ENCODE measurements at places on chromosomes 3 and 15.

GRCh38 chr15:55484917-55485672, 22.9 kb downstream of the DNAAF4 start:
- DNase-seq = no peak

GRCh38 chr3:141050576-141051442, at the start of gene SPSB4:
TSS of gene SPSB4 (plus strand) at chr3:141051347. CDS start at chr3:141066105, 14,758 bp downstream.
- peak; percentile 56 for DNase-seq

- no peak for DNase-seq
These were observed 962 bp downstream of the ATP13A5 start for GRCh38 chr3:193377591-193377990.

DNA sequence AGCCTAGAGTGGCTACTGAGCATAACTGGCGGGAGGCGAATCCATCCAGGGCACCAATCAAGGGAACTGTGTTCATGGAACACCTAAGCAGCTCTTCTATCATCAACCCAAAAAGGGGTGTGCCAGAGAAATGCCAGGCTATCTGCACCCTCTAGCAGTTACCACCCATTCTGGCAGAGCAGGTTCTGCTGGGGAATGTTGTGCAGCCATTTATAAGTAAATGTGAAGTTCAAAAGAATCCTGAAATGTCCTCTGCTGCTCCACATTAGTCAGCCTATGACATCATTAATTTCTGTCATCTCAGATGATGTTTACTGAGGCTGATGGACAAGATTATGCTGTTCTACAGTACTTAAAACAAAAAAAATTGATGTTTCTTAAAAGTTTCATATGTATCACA, 7.7 kb downstream of the SKIC8 start:
- no peak for DNase-seq

GRCh38 chr3:59234884-59235633, 185.2 kb upstream of the CFAP20DC start:
- DNase-seq = no peak

GRCh38 chr3:139355476-139355875, 11.7 kb downstream of the MRPS22 start:
- no peak for DNase-seq

GRCh38 chr3:119597548-119598288, at the start of gene PLA1A:
TSS of gene PLA1A (plus strand) at chr3:119597885. CDS start at chr3:119597914, 29 bp downstream.
- DNase-seq = no peak

DNA sequence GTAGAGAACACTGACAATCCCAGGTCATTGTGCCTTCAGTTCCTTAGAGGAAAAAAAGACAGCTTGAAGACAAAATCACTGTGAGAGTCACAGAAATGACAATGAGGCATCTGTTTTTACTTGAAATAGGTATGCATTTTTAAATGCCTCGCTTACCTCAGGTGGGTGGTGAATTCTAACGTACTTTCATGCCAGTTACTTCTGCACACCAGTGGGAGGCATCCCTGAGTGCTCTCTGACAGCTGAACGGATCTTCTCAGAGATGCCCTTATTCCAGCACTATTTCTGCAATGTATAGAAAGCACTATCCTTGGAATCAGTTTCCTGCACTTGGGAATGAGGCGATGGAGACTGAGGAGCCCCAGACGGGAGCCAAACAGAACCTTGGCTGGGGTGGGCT, 16.2 kb downstream of the DPH3 start:
- no peak for DNase-seq

- peak; percentile 59 for DNase-seq
These were observed 49.5 kb downstream of the APBA2 start for GRCh38 chr15:28935316-28935715.

DNA sequence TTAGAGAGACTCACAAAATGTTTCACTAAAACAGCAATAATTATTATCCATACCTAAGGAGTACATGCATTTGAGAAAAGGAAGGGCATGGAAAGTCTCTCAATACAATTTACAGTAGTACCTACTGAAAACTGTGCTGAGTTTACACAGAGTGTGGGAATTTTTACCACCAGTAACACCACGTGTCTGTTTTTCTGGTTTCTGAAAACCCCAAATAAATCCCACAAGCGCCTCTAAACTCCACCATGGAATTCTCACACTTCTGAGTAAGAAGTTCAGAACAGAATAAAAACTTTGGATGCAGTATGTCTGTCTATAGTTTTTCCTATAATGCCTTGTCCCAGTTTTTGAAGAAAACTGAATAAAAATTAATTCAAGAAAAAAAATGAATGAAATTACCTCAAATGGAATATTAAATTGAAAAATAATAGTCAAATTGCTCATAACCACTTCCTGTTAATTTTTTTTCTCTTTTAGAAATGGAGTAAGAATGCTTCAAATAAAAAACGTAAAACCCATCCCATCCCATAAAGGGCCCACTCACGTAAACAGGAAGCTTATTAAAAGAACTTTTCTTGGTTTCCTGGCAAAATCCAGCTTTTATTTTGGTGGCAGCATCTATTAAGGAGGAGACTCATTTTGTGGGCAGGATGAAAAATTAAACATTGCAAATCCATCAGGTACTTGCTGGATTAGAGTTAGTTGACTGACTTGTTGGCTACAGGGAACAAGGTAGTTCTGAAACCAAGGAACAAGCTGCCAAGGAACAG, 378.1 kb downstream of the TIGIT start:
- DNase-seq = no peak

DNA sequence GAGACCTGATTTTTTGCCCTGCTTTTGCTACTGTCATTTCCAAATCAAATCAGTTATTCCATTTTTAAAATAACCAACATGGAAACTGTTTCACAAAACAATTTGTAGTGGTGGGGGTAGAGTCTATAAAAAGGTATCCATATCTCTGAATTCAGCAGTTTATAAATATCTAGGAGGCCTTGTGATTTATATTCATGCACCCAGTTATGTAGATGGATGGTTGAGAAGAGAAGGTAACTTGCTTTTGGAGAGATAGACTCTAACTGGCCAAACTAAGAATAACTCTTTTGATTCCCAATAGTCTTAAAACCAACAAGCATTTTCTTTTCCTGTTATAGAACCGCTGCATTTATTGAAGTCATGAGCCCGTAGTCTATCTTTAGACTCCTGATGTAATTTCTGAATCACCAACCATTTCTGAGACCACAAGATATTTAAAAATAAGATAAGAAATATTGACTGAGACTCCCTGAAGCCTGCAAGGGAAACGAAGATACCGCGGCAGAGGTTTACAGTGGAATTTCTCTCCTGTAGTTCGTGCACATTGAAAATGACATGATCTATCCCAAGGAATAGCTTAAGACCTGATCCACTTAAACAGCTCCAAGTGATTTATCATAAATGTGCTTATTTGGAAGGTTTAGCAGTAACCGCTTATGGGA, 68.5 kb downstream of the SAMMSON start:
- DNase-seq = no peak

All from activated T-cell treated with anti-CD3 and anti-CD28 coated beads, Interleukin-2, amount 50 U/mL, for 72 hours (primary cell).